Fibroblast of skin of abdomen (primary cell): ENCODE measurements at places on chromosomes 6 and 20.

DNA sequence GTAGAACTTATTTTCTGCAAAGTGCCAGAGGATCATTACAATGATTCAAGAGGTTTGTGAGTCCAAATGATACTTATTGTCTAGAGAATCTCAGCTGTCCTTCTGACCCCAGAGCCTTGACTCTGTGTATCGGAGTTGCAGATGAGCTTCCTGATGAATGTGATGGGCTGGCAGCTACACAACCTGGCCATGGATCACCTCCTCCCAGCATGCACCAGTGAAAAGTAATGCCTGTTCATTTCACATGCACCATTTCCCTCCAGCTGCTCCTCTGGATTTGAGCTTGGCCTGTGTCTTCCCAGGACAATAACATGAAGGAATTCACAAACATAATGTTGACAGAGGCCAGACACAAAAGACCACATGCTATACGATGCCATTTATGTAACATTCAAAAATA lies 30.0 kb downstream of the SNHG17 start:
- DNase-seq: no peak

- DNase-seq: no peak
Observed at GRCh38 chr6:126198631-126199030, 141.3 kb upstream of the CENPW start.

- DNase-seq: no peak
Observed at GRCh38 chr6:132614554-132614953, 9.5 kb downstream of the TAAR2 start.

GRCh38 chr20:49562311-49563014 lies 5.5 kb downstream of the PTGIS start:
- DNase-seq: peak; percentile 66

DNA sequence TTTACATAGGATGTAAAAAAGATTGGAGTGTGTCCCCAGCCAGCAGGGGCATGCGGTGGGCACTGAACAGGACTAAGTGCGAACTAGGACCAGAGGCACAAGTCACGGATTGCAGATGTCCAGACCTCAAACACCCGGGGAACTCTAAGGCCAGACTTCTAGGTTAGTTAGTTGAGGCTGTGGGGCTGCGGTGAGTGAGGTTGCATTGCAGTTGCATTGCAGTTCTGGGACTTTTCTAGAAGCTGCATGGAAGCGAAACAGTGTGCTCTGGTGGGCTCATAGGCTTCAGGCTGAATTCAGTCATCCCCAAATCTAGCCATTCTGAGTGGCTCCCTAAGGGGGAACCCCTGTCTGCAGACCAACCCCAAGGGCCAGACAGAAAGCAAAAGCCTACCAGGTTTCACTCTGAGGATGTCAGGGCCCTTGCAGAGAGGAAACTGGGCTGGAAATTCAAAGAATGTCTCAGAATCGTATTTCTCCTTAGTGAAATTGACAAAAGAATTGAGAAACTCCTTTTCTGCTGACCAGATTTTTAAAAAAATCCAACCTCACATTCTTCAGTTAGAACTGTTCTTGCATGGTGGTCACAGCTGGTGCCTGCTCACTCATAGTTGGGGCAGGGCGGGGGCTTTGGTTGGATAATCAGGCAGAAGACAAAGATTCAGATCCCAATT lies 182.8 kb downstream of the ZDHHC14 start:
- DNase-seq: peak; percentile 26

- DNase-seq: no peak
Observed at GRCh38 chr6:30735668-30736314, 6.7 kb downstream of the FLOT1 start.

DNA sequence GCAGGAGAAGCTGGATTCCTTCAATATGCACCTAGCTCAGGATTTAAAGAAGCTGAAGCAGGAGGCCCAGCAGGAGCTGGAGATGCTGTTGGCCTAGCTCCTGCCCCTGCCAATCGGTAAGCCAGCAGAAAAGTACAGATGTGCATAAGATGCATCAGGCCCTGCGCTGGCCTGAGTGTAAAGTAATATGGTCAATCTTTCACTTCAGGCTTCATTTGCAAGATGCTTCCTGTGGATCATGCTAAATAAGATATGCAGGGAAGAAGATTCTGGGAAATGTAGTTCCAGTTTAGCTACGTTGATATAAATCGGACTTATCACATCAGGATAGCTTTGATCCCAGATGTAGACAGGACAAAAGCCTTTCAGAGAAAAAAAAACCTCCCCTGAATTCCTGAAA lies 100.3 kb downstream of the GJA1 start:
- DNase-seq: no peak

GRCh38 chr6:160057080-160057479 lies 64.5 kb upstream of the SLC22A1 start:
- DNase-seq: no peak

DNA sequence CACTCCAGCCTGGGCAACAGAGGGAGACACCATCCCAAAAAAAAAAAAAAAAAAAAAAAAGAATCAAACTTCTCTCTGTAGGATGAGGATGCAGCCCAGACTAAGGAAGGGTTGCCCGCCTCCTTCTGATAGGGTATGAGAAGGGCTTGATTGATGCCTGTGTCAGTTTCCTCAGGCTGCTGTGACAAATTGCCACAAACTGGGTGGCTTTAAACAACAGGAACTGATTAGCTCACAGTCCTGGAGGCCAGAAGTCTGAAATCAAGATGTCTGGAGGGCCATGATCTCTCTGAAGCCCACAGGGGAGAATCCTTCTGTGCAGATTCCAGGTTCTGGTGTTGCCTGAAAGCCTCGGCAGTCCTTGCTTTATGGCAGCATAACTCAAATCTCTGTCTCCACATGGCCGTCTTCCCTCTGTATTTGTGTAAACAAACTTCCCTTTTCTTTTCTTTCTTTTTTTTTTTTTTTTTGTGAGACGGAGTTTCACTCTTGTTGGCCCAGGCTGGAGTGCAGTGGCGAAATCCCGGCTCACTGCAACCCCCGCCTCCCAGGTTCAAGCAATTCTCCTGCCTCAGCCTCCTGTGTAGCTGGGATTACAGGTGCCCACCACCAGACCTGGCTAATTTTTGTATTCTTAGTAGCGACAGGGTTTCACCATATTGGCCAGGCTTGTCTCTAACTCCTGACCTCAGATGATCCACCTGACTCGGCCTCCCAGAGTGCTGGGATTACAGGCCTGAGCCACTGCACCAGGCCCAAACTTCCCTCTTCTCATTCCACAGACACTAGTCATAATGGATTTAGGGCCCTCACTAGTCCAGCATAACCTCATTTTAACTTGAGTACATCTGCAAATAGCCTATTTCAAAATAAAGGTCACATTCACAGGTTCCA lies 11.2 kb upstream of the CDK19 start:
- DNase-seq: no peak

GRCh38 chr6:167759912-167760311 lies 66.8 kb upstream of the AFDN start:
- DNase-seq: no peak

DNA sequence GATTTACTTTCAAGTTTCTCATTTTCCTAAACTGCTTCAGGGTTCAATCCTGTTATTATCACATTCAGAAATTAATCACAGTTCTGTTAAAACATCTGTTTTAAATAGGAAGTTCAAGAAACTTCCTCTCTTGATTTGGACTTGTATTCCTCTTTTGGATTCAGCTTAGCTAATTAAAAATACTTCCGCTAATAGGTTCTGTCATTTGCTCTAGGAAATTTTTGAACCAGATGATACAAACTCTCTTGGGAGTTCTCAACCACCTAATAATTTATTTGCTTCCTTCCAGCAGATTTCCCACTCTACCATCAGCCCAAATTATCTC lies 15.9 kb upstream of the TMEM30A start:
- no peak for DNase-seq

DNA sequence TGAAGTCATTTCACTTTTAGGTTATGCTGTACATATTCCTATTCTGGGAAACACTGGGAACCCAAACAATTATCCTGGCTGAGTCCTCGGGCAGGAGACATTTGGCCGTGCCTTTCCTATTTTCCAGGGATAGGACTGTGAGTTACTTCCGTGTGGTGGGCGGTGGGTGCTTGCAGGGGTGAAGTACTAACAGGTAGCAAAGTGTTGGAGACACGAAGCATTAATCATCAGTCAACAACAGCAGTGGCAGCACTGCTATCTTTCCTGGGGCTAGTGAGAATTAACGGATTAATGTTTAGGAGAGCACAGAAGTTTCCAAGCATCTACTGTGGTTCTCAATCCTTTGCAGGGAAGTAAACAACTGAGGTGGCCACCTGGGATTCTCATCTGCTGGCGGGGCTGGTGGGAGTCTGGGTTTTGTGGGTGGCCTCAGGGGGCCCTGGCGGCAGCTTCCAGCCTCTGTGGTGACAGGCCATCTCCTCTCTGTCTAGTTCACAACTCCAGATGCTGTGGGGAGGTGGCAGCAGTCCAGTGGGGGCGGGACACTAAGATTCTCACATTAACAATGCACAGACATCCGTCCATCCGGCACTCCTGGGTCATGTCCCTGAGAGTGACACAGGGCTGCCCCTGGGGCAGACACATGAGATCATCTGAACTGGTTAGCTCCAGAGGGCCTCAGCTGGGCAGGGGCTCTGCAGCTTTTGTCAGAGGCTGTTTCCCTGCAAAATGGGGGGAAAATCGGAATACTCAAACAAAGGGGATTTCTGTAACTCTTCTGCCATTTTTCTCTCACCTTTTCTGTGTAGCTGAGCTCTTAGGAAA lies 90.9 kb downstream of the GJA10 start:
- DNase-seq: peak; percentile 86
